Activated CD8-positive, alpha-beta memory T cell treated with anti-CD3 and anti-CD28 coated beads for 24 hours (primary cell): ENCODE measurements at places on chromosomes 4 and X.

GRCh38 chr4:140240237-140240636 is 86.3 kb upstream of the MAML3 start:
- DNase-seq, result no peak

GRCh38 chr4:158295053-158295452 is 84.8 kb downstream of the TMEM144 start:
- no peak for DNase-seq

GRCh38 chrX:9562851-9563250 is 98.0 kb downstream of the TBL1X start:
- DNase-seq, result peak; percentile 24

GRCh38 chr4:38539501-38539900 is 124.5 kb upstream of the KLF3 start:
- no peak for DNase-seq

- DNase-seq, result no peak
Measured at GRCh38 chrX:143115466-143115865, 89.7 kb downstream of the SPANXN4 start.

DNA sequence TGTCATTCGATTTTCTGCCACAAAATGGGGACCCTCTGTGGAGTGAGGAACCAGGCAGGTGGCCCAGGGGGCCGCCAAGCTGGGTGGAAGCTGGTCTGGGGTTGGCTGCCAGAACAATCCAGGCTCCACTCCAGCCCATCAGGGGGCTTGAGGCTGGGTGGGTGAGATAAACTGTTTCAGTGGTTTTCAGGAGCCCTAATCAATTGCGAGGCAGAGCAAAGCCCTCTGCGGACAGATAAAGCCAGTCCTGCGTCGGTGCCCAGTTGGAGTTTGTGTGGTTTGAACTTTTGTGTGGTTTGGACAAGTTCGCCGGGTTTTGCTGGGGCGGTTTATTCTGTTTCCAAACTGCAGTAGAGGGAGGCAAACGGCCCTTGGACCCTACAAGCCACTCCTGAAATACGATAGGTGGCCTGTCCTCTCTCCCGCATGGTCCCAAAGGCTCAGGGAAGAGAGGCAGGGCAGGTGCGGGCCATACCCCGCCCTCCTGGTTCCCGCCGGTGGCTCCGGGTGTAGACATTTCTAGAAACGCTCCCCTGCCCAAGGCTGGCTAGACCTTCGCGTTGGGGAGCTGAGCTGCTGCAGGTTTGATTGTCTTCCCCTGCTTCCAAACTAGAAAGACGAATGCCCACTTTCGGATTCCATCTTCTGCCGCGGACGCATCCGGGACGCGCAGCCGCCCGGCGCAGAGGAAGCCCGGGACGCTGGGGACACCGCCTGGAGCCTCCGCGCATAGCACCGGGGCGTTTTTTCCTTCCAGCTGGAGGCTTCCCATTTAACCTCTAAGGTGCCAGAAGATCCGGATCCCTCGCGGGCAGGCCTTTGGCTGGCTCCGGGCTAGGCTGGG is 169.0 kb upstream of the BCOR start:
- peak; percentile 79 for DNase-seq

- no peak for DNase-seq
Measured at GRCh38 chrX:118565853-118566252, 70.2 kb downstream of the DOCK11 start.

- peak; percentile 64 for DNase-seq
Measured at GRCh38 chrX:78092296-78092695, 11.8 kb upstream of the PGK1 start.

DNA sequence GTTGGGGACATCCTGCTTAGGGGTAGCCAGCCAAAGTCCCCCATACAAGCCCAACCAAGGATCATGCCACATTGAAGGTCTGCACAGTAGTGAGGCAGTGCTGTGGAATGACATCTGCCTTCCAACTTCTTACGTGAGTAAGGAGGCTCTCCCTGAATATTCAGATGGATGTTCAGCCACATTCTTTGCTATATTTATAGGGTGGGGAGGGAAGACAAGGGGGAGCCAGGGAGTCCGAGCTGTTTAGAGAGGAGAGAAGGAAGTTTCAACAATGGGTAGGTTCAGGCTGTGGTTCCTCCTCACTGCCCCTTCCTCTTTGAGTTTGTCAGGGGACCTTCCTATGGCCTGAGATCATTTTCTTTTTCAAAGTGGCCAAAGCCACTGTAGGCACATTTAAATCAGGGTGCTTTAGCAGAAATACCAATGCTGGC is 29.8 kb downstream of the MSN start:
- no peak for DNase-seq

DNA sequence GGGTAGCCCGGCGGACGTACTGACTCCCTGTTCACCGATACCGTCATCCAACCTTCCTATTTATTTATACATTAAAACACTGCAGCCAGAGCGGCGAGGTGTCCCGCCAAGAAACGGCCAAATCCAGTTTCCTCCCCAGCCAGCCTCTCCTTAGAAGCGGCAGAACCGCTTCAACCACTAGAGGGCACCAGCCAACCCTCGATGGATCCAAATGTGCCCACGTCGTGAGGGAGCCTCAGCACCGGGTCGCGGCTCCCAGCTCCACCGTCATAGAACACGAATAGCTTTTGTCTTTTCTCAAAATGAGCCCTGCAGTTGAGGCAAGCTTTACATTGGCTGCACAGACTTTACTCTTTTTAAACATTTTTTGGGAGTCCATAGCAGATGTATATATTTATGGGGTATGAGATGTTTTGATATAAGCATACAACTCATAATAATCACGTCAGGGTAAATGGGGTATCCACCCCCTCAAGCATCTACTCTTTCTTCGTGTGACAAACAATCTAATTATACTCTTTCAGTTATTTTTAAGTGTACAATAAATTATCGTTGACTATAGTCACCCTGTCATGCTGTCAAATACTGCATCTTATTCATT is 13.0 kb upstream of the HELT start:
- DNase-seq, result peak; percentile 89

DNA sequence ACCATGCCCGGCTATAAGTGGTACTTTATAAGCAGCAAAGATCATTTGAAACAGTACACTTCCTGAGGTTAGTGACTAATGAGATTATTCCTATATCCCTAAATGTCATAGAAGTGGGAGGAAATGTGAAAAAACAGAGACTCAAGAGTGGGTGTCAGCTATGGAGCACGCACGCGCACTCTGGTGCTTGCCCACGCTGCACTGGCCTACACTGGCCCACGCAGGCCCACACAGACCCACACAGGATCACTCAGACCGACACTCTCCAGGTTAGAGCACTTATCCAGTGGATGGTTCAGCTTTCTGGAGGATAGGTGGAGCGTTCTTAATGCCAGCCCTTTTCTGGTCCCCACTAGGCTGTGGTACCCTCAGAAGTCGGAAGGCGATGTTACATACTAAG is 78.5 kb downstream of the IL1RAPL1 start:
- DNase-seq, result no peak

DNA sequence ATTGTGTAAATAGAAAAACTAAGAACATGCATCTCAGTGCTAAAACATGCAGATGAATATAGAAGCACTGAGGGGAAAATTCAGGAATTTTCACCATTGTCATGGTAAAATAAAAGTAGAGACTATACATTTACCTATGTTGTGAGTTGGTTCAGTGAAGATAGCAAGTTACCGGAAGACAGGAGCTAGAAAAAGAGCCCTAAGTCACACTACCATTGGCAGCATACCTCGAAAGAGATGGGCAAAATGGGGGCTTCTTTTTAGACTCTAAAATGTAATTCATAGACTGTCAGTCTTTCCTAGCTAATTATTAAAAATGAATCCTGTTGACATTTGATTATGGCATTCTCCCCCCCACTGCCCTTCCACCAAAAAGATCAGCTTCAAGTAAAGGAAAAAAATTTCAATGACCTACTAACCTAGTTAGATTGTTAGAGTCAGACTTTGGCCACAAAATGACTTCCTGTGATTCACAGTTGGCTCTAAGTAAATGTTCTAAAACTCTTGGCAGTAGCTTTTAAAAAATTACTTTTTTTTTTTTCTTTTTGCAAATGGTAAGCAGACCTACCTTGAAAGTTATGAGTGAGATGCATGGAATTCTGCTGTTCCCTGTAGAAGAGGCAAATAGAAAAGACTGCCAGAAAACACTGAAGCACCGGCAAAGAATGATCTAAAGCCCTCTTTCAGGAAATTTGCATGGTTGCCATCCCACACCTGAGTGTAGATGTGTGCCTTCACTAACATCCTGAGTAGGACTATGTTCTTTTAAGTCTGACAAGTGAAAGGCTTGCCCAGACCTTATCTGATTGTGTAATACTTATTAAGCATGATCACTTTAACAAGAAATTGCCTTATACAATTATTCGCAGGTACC is 26.4 kb upstream of the ARSJ start:
- no peak for DNase-seq

- DNase-seq, result no peak
Measured at GRCh38 chr4:6307230-6307629, 37.6 kb downstream of the WFS1 start.

DNA sequence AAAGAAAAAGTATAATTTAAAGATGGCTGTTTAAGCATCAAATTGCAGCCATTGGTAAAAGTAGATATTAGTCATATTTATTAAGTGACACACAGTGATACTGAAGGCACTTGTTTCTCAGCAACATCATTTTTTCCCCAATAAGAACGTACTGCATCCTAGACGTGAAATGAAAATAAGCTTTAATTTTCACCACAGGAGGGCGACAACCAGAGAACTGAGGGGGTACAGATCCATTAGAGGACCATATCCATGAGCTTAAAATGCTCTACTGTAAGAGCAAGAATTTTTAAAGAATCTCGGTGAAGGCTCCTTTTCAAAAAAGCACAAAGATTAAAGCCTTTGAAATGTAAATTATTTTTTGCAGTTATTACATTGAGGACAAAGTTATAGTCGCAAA is 33.4 kb downstream of the FRG1 start:
- DNase-seq, result no peak

DNA sequence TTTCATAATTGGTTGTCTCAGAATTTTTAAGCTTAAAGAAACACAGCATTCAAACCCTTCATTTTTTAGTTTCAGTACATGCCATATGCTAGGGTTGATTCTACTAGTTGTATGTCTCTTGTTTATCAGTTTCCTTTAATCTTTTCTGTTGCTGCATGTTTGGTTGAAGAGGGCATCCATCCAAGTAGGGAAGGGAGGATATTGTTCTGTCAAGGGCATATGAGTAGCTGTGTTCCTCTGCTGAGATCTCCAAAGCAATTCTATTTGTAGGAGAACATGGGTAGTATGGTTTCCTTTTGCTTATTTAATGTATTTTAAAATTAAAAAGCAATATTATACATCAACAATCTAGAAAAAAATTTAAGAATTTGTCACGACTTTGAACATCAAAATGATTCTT is 167.7 kb downstream of the FHIP1A start:
- no peak for DNase-seq

- no peak for DNase-seq
Measured at GRCh38 chrX:19554786-19555185, 39.5 kb upstream of the MAP3K15 start.

- no peak for DNase-seq
Measured at GRCh38 chr4:121669163-121669550, 27.6 kb downstream of the ANXA5 start.

DNA sequence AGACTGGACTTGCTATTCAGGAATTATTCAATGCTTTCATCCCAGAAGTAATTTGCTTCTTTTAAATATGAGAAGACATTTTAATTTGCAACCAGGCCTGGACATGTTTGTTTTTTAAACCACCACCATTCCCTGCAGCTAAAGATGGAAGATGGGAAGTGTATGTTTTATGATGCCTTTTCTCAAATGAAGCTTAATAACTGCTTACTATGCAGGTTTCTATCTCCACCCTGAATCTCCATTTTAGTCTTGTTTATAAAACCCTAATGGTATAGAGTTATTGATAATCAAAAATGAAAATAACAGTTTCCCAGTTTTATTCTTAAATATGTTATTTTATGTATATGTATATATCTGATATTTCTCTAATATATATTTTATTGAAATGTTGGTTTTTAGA is 418.9 kb downstream of the C4orf33 start:
- no peak for DNase-seq

DNA sequence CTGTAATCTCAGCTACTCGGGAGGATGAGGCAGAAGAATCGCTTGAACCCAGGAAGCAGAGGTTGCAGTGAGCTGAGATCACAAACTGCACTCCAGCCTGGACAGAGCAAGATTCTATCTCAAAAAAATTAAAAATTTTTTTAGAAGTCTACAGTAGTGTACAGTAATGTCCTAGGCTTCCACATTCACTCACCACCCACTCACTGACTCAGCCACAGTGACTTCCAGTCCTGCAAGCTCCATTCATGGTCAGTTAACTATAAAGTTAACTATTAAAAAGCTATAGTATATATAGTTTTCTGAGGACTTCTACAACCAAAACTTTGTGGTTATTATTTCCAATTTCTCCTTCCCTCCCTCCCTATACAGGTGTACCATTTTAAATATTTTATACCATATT is 34.7 kb upstream of the NEUROG2 start:
- no peak for DNase-seq

DNA sequence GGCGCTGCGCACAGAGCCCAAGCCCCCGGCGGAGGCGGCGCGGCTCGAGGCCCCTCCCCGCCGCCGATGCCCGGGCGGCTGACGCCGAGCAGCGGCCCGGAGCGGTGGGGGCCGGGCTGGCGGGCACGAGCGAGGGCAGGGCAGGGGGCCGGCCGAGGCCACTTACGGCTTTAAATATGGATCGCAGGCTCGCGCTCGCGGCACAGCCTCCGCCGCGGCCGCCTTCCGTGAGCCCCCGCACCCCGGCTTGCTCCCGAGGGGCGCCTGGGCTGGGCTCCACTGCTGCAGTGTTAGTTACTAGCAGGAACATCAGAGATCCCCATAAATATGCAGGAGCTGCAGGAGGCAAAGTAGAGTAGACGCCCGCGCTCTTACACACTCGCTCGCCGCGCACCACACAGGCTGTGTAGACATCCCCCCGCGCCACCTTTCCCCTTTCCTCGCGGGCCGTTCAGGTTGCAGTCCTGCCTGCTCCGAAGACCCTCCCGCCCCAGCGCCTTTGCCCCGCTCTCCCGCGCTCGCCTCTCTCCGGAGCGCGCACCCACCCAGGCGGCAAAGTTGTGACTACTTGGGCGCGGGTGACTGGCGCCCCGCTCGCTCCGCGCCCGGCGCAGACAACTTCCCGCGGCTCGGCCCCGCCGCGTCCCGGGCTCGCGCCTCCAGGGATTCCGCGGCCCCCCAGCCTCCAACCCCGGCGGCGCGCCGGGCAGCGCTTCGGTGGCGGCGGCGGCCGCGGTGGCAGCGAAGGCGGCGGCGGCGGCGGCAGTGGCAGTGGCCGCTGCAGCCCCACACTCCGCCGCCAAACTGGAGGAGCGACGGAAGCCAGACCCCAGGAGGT is 152.0 kb upstream of the SLC4A4 start:
- peak; percentile 77 for DNase-seq

DNA sequence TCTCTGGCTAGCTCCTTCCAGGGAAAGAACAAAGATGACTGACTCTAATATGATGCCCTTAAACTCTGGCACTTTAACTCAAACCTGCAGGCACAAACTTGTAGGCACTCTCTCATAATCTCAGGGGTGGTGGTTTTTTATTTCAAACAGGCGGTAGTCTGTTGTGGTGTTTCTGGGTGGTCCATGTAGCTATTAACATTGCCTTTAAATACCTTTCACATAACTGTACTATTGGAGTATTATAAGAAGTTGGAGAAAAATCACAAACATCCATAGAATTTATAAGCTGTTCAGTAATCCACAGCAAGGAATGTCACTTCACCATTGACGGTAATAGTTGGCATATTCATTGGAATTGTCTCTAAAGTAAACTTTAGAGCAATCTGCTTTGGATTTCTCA is 204.2 kb upstream of the PDE5A start:
- no peak for DNase-seq

- no peak for DNase-seq
Measured at GRCh38 chr4:1790005-1790404, 3.1 kb upstream of the FGFR3 start.
